ENCODE measurements at places on chromosomes 6 and 20. TPM values are rescaled to one million over a fixed set of nuclear protein-coding genes. Genes with fewer than 3 reads are reported as not detected.

- peak; percentile 5 for DNase-seq
Measured at GRCh38 chr6:22471132-22471690, 98.2 kb upstream of the HDGFL1 start.

GRCh38 chr20:36085686-36086267 lies 68.8 kb upstream of the EPB41L1 start:
- no peak for DNase-seq

DNA sequence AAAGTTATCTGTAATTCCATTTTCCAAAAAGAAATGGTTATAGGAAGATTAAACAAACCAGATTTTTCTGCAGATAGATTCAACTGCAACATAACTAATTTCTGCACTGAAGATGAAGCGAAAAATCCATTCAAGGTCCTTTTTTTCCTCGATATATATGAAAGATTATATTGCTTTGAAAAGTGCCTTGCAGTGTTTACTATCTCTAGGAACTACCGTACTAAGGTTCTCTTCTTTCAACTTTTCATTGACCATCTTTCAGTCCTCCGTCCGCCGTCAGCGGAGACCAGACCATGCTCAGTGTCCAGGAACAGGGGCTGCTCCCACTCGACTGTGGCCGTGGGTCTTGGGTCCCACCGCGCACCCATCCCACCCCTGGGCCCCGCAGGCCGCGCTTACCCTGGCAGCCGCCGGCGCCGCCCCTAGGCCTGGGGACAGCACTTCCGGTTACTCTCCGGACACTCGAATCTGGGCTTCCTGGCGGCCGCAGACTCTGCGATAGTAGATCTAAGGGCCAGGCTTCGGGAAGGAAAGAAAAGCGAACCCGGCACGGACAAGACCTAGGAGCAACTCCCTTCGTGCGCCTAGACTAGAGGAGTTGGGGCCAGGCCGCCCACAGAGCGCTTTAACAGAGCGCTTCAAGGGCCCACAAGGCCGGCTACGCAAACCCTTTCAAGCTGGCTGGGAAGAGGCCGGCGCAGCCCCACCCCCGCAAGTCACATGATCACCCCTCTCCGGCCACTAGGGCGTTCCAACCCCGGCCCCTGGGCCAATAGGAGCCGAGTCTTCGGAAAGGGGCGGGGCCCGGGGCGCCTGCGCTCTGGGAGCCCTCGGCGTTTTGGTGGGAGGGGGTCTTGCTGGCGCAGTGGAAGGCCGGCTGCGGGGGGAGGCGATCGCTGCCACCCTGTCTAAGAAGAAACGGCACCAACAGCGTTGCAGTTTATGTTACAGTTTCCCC lies at the start of gene ZNF322:
ZNF322 (minus strand) TSS at position 705 of the 958 bp plus-strand sequence. CDS start 21,193 bp downstream, outside the sequence.
- peak; percentile 98 for DNase-seq

TFAP2D gene
- not detected for total RNA-seq

DNA sequence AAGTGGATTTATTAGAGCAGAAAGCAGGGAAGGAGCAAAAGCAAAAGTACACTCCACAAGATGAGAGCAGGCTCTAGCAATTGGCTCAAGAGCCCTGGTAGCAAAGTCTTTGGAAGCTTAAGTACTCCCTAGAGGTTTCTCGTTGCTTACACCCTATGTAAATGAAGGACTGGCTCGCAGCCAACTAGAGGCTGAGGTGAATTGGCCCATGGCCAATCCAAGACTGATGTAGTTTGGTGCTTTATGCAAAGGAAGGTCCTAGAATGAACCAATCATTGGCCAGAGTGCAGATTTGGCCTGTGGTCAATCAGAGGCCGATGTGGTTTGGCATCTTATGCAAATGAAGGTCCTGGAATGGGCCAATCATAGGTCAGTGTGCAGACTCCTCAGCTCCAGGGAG lies 191.3 kb upstream of the ARID1B start:
- no peak for DNase-seq

CAGE1 gene
- total RNA-seq = 0.07 TPM

Data from GM23338 (cell line).